Mesendoderm (in vitro differentiated cells): ENCODE measurements at places on chromosomes 13 and 19.

DNA sequence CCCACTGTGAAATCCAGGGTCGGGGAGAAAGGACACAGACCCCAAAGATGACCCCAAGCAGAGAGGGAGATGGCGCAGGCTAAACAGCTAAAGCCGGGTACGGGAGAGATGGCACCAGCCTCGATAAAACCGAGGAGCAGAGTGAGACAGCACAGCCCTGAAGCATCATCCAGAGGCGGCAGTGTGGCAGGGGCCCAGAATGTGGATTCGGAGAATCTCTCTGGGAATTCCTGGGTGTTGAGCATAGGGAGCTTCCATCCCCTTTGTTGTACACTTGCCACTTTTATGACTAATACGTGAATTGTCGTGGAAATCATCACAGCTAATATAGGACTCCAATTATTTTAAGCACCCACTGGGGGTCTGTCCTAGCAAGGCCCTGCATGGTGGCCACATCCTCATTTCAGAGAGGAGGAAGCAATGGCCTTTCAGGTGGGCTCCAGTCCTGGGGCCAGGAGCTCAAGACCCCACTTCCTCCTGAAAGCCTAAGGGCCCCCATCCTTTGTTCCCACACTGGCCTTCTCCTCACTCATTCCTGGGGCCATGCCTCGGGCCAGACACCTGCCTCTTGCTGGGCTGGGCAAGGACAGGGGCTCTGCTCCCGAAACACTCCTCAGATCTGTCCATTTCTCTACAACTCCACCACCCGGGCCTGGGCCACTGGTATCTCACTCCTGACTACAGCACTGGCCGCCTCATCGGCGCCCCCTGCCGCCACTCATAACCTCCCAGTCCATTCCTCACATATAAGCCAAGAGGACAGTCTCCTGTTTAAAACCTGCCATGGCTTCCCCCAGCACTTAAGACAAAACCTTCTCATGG, 29.3 kb upstream of the ATP1A3 start:
- DNase-seq = peak; percentile 70
- no peak overlapping the region for H3K4me3 ChIP-seq
- H3K36me3 ChIP-seq = no peaks in the 10 kb centered on the region
- no peaks in the 10 kb centered on the region for H3K4me1 ChIP-seq

DNA sequence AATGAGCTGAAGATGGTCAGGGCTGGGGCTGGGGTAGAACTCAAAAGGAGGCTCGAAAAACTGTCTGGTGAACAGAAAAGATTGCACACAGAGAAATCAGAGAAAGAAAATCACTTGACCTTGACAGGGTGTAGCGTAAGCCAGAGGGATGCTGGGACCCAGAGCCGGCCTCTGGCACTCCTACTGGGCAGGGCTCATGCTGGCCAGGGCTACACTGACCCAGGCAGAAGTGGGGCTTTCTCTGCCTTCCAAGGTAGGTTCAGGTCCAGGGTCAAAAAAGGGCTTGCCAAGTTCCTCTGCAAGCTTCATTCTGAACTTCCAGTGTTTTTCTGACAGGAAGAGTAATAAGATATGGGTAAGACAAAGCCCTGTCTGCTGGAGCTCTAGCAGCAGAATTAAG, 56.2 kb downstream of the LATS2 start:
- H3K27me3 ChIP-seq = no peaks in the 10 kb centered on the region
- no peak overlapping the region for H3K27ac ChIP-seq
- no peak overlapping the region for H3K4me3 ChIP-seq
- H3K36me3 ChIP-seq = no peaks in the 10 kb centered on the region

DNA sequence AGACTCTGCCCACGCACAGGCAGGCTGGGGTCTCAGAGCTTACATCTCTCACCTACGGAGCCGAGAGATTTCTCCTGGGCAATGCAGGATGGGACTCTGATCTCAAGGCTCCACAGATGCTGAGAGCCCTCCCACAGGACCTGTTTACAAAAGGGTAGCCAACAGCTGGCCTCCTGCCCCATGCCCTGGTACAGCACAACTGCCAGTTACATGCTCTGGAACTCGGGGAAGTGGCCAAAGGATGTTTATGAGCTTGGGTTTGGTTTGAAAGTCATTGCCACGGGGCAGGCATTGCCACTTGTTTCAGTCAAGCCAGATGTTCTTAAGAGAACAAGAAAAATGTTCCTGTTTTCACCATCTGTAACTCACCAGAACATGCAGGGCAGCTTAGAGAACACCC, 3.5 kb downstream of the DHRS12 start:
- no peak for DNase-seq
- no peaks in the 10 kb centered on the region for H3K36me3 ChIP-seq
- no peak overlapping the region for H3K27ac ChIP-seq
- no peak overlapping the region for H3K4me3 ChIP-seq
- H3K27me3 ChIP-seq = no peaks in the 10 kb centered on the region

DNA sequence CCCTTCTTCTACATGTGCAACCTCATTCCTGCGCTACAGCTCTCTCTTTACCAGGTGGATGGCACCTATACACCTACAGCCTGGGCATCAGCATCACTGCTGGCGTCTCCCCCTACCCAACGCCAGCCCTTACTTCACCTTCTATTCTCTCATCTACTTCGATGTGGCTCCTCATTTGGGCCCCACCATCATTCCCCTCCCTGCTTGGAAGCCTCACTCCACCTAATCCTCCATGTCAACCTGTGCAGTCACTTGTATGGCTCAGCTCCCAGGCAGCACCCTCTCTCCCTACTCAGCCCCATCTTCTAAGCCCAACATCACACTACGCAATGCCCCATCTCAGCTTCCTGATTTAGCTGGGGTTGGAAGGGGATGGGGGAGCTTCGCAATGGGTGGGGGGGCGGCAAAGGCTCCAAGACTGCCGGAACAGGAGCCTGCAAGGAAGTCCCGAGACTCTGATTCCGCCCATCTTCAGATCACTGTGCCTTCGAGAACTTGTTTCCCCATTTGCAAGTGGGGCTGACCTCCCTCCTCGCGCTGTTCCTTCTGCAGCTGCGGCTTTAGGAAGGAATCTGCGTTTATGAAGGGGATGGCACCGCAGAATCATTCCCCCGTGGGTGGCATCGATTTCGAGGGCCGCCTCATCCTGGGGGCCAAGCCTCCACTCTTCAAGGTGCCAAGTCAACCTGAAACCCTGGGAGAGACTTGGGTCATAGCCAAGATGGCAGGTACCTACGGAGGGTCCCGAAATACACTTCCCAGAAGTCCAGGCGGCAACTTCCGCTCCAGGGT, 913 bp downstream of the MZF1 start:
- H3K27ac ChIP-seq = no peak overlapping the region
- no peak overlapping the region for H3K4me3 ChIP-seq
- peaks cover 5% of the 10 kb centered on the region for H3K36me3 ChIP-seq
- DNase-seq = no peak
- H3K27me3 ChIP-seq = no peaks in the 10 kb centered on the region

DNA sequence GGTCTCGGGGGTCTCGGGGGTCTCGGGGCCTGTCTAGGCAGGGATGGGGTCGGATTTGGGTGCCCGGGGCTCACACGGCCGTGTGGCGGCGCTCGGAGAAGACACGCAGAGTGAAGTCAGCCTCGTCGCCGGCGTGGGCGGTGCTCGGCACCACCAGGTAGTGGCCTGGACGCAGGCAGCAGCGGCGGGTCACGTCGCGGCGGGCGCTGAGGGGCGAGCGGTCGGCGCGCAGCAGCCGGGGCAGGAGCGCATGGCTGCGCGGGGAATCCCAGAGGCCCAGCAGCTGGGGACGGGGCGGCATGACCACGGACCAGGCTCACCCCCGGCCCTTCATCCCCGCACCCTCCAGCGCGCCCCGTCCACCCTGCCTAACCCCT, 8.2 kb downstream of the CAPN12 start:
- no peaks in the 10 kb centered on the region for H3K4me1 ChIP-seq
- H3K27ac ChIP-seq = no peak overlapping the region
- H3K4me3 ChIP-seq = no peak overlapping the region
- peaks cover 2% of the 10 kb centered on the region for H3K36me3 ChIP-seq
- peak; percentile 61 for DNase-seq
- H3K27me3 ChIP-seq = no peaks in the 10 kb centered on the region

DNA sequence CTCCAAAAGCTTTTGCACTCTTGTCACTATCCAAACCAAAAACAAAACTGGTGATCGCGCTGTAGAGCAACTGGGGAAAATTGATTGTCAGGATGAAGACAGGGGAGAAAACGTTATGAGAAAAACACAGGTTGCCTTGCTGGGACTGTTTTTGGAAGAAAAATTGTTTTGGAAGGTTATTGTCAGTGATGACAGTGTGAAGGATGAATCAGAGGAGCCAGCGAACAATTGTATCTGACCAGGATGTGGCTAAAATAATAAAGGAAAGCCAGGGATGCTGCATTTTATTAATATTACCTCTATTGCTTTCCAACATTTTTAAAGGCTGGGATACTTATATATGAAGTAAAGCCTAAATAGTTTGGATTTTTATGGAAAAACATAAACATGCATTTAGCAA, 334.0 kb downstream of the SPRY2 start:
- no peaks in the 10 kb centered on the region for H3K27me3 ChIP-seq
- no peak overlapping the region for H3K4me3 ChIP-seq
- H3K36me3 ChIP-seq = no peaks in the 10 kb centered on the region

- peaks cover 20% of the 10 kb centered on the region for H3K36me3 ChIP-seq
- no peak for DNase-seq
- H3K27ac ChIP-seq = no peak overlapping the region
- H3K27me3 ChIP-seq = no peaks in the 10 kb centered on the region
These were observed 6.6 kb downstream of the ZNF557 start for GRCh38 chr19:7076151-7076550.

DNA sequence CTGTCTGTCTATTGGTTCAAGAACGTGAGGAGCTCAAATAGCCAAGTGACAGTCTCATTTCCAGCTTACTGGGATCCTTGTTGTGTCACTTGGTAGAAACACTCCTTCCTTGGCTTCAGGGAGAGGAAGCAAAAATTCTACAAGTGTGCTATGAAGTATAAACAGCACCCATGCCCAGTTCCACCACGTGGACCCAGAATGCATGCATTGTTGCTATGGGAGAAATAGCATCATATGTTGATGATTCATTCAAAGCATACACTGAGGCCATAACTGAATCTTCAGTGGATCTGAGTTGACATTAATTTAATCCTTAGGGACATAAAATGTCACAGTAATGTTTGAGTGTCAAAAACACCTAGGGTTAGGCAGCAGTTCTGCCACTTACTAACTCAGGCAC, 199.0 kb upstream of the RXFP2 start:
- no peaks in the 10 kb centered on the region for H3K27me3 ChIP-seq
- H3K4me1 ChIP-seq = no peaks in the 10 kb centered on the region
- H3K4me3 ChIP-seq = no peak overlapping the region
- H3K36me3 ChIP-seq = no peaks in the 10 kb centered on the region

GRCh38 chr13:43473437-43473836, 313.3 kb downstream of the ENOX1 start:
- no peak overlapping the region for H3K27ac ChIP-seq
- no peaks in the 10 kb centered on the region for H3K27me3 ChIP-seq
- peak; percentile 42 for DNase-seq
- H3K4me1 ChIP-seq = no peaks in the 10 kb centered on the region
- no peaks in the 10 kb centered on the region for H3K36me3 ChIP-seq
